Activated T-helper 1 cell treated with Interleukin-2 at 50 U/mL for 16 hours (primary cell): ENCODE measurements at places on chromosomes 4 and X.
A peak's percentile ranks its signal among the peaks of the same experiment; 100 is the strongest.

- DNase-seq, result no peak
Measured at GRCh38 chrX:150032742-150033141, 94.5 kb upstream of the EOLA2 start.

- no peak for DNase-seq
Measured at GRCh38 chrX:40734971-40735324, 394 bp downstream of the MED14 start.

- DNase-seq, result no peak
Measured at GRCh38 chr4:90403781-90404180, 276.6 kb downstream of the CCSER1 start.

DNA sequence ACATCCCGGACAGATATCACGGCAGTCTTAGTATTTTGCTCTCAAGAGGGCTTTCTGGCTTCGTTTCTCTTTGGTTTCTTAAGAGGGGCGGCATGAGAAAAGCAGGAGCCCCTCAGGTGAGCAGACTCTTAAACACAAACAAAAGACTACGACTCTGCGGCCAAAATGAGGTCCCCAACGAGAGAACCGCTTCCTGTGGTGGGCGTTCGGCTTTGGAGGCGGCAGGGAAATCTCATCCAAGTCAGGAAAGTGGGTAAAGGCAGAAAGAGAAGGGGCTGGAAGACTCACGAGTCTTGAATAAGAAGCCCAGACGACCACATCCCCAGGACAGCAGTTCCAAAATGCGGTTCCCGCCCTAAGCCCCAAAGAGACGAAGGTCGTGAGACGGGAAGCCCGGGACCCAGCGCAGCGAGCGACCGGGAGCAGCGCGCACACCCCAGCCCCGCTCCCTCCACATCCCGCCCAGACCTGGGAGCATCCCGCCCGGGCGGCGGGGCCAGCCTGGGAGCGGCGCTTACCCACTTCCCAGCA, 409 bp downstream of the UGDH start:
- DNase-seq, result no peak

GRCh38 chr4:158821228-158821971, 52.6 kb downstream of the FNIP2 start:
- no peak for DNase-seq

- DNase-seq, result no peak
Measured at GRCh38 chr4:81165861-81166430, 49.1 kb downstream of the PRKG2 start.

- no peak for DNase-seq
Measured at GRCh38 chrX:2283111-2283859, 217.5 kb downstream of the DHRSX start.

GRCh38 chr4:6668391-6668790, 25.3 kb upstream of the S100P start:
- DNase-seq, result no peak

- no peak for DNase-seq
Measured at GRCh38 chrX:122626871-122627270, 557.2 kb upstream of the GRIA3 start.

- no peak for DNase-seq
Measured at GRCh38 chr4:955161-955921, 18.0 kb downstream of the DGKQ start.

- peak; percentile 10 for DNase-seq
Measured at GRCh38 chrX:152926279-152926678, 28.4 kb downstream of the ZNF185 start.

DNA sequence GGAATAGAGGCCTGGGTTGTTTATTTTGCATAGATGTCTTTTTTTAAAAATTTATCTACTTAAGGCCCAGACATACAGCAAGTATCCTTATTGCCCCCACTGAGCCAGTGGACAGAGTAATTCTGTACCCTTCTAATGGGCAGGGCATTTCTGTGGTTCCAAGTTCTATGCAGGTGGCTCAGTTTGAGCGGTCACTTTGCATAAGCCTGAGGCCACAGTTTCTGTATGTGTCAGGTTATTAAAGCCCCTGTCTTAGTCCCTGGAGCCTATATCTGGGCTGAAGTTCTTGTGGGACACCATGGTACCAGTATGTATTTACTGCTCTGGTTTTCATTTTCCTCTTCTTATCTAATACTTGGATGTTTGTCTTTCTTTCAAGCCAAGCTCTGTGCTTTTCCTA, 168.8 kb downstream of the MID1IP1 start:
- no peak for DNase-seq

- no peak for DNase-seq
Measured at GRCh38 chr4:33200377-33200776, 2480.2 kb downstream of the PCDH7 start.

DNA sequence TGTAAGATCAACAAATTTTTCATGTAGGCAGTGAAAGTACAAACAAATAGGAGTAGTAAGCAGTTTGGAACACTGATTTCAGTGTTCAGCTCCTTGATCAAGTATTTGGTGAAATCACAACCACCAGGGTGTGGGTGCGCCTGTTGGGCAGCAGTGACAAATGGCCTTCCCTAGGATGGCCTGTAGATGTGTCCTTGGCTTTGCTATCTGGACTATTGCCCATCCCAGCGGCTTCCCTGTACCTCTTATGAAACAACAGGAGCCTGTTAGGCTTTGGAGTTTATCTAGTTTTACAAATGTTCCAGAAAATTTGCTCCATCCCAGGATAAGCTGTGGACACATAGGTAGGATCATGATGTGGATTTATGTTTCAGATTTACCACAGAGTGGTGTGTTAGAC, 216.8 kb upstream of the FAT1 start:
- DNase-seq, result no peak

DNA sequence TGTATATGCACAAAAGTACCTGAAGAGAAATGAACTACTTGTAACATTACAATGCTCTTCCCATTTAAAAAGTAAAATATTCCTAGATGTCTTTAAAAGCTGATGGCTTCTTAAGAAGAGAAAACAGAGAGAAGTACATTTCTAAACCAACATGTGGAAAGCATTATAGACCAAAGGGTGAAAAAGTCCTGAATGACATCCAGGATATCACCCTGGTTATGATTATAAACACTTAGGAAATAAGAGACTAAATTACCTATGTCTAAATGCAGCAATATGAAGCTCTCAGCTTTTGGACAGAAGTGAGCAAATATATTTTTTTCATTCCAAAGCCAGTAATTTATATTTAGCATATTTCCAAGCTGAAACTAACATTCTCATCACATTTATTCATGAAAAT, 21.7 kb upstream of the EGFL6 start:
- DNase-seq, result no peak

DNA sequence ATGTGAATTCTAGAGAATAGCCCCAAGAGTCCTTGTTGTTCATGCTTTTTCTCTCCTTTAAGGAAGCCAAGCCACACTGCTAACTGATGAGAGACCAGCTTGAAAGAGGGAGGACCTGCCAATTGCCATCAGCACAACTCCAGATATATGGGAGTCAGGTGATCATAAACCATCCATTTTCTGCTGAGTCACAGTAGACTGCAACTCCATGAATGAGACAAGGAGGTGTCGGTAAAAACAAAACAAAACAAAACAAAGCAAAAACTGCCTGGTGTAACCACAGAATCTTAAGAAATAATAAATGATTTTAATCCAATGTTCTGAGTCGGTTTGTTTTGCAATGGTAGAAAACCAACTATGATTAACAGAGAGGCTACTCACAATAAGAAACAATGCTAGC, 837.3 kb downstream of the PCDH7 start:
- DNase-seq, result no peak

DNA sequence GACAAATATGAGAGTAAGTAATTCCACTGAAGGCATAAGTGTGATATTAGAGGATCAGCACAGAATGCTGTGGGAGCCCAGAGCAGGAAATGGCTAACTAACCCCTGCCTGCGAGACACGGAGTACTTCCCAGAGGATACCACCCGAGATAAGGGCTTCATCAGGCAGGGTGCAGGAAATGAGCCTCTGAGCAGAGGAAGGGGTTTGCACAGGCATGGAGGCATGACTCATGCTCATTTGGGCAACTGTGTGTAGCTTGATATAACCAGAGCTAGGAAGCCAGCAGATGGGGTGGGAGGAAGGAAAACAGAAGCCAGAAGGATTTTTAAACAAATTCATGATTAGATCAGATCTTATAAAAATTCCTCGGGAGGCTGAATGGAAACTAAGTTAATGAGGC, 70.0 kb upstream of the TSPAN5 start:
- DNase-seq, result no peak

GRCh38 chrX:153560000-153560399, 38.9 kb downstream of the CCNQ start:
- no peak for DNase-seq

GRCh38 chrX:22278375-22278774, 5.7 kb downstream of the CBLL2 start:
- no peak for DNase-seq

DNA sequence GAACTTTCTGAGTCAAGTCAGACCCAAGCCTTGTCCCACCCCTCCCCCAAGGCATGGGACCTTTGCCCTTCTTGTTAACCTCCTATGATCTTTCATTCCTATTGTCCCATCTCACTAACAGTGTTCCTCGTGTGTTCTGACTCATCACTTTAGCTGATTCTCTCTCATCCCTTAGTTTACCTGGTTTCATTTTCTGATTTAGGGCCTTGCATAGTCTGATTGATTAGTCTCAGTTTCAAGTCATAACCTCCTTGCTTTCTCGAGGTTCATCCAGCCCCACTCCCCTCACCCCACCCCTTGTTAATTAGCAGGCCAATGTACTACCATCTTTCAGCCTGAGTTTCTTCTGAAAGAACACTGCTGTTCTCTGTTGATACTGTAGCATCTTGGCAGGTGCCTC, 517.4 kb downstream of the RPA4 start:
- no peak for DNase-seq

DNA sequence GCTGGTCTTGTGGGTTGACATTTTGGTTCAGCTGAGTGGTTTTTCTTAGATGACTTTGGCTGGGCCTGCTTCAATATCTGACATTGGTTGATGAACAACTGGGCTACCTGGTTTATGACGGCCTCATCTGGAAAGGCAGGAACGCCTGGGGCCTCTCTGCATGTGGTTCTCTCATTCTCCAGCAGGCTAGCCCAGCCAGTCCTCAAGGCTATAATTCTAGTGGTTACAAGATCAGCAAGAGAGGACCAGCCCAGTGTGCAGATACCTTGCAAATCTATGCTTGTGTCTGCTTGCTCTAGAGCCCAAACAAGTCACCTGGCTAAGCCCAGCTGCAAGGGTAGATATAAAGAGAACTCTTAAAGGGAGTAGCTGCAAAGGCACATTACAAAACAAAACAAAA, 214.2 kb upstream of the PUDP start:
- no peak for DNase-seq

DNA sequence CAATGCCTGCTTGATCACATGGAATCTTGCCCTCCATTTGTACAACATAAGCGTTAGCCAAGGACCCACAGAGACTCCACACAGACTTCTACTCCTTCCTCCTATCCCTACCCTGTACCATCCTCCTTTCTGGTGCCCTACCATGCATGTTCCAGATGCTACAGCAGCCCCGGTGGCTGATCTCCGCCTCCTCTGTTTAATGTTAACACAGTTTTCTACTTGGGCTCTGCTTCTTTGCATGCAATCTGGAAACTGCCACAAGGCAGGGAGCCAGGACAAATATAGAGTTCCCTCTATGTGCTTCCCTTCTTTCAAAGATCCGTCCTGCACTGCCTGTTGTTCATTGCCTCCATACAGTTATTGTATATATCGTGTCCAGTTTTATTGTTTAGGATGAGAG, 368.6 kb upstream of the TENM3 start:
- no peak for DNase-seq

- no peak for DNase-seq
Measured at GRCh38 chr4:27662426-27662825, 801.8 kb downstream of the STIM2 start.
